Bronchus fibroblast of lung (primary cell): ENCODE measurements at places on chromosomes 7 and 10. TPM values are rescaled to one million over a fixed set of nuclear protein-coding genes. Genes with fewer than 3 reads are reported as not detected.

The CYP3A7 gene
- total RNA-seq: 0.34 TPM in 1 of 2 replicates, not detected in the other

The PRLHR gene
- not detected in 2 replicates for total RNA-seq

The ASB4 gene
- total RNA-seq: not detected in 2 replicates

The GPR26 gene
- not detected in 2 replicates for total RNA-seq

The UNCX gene
- not detected in 2 replicates for total RNA-seq

The TFEC gene
- not detected in 2 replicates for total RNA-seq

The TUBAL3 gene
- total RNA-seq: not detected in 2 replicates

The TBX20 gene
- 0.15 and 0.34 TPM in 2 replicates for total RNA-seq

The DTX2 gene
- total RNA-seq: 10.9 and 12.4 TPM in 2 replicates

The APBB1IP gene
- total RNA-seq: not detected in 2 replicates

The DPP6 gene
- total RNA-seq: not detected in 2 replicates

The NUP42 gene
- 24.1 and 26.6 TPM in 2 replicates for total RNA-seq
